Stimulated activated CD4-positive, alpha-beta T cell treated with anti-CD3 and anti-CD28 coated beads, Interleukin-2, amount 100 ng/mL, for 24 hours (primary cell): ENCODE measurements at places on chromosomes 5 and 9.

GRCh38 chr5:122774519-122774860 is 390 bp upstream of the SNX2 start:
- DNase-seq, result no peak

DNA sequence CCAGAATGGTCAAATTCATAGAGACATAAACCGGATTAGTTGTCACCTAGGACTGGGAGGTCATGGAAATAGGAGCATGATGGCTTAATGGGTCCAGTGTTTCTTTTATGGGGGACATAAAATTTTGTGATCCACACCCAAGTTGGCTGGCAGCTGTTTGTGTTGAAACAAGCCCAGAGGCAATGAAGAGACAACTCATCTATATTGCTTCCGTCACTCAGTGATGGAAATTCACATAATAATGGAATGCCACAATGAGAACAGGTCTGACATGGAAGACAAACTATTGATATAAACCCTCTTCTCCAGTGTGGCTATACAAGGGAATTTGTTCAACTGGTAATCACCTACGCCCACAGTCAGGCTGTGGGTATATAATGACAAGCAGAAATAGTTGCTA is 173.2 kb downstream of the GNA14 start:
- DNase-seq, result no peak

- DNase-seq, result no peak
These were observed 58.4 kb upstream of the SH3GL2 start for GRCh38 chr9:17520268-17521064.

DNA sequence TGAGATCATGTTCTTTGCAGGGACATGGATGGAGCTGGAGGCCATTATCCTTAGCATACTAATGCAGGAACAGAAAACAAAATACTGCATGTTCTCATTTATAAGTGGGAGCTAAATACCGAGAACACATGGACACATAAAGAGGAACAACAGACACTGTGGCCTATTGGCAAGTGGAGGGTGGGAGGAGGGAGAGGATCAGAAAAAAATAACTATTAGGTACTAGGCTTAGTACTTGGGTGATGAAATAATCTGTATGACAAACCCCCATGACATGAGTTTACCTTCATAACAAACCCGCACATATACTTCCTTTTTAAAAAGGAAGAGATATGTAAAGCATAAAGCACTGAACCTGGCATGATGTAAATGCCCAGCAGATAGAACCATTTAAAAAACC is 99.0 kb downstream of the MEGF10 start:
- DNase-seq, result no peak

GRCh38 chr9:110048976-110049698 is 158.8 kb downstream of the C9orf152 start:
- peak; percentile 22 for DNase-seq

DNA sequence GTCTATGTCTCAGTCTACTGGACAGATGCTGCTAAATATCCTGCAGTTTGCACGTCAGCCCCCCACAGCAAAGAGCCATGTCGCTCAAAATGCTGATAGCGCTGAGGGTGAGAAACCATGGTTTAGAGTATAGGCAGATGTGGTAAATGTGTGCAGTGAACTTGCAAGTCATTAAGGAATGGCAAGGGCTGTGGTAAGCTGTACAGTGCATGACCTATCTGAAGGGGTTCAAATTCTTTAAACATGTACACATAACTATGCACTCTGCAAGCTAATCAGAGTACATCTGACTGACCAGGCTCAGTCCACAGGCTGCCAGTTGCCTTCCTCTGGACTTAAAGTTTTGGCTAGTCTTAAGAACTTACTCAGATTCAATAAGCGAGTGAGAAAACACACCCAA is 170.7 kb downstream of the CFAP90 start:
- DNase-seq, result no peak

DNA sequence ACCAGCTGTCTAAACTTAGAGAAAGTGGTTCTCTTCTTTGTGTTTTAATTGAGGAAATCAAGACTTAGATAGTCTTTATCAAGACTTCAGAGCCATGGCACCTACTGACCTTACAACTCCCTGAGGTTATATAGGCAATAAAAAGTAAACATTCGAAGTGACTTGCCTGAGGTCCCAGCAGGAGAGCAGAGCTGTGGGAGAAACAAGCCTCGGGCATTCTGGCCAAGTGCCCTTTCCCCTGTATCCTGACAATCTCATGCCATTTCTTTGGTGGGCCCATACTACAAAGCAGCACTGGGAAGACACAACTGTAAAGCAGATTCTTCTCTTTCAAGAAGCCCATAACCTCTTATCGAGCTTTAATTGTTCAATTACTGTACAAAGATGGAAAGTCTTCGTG is 23.1 kb downstream of the FREM1 start:
- no peak for DNase-seq

DNA sequence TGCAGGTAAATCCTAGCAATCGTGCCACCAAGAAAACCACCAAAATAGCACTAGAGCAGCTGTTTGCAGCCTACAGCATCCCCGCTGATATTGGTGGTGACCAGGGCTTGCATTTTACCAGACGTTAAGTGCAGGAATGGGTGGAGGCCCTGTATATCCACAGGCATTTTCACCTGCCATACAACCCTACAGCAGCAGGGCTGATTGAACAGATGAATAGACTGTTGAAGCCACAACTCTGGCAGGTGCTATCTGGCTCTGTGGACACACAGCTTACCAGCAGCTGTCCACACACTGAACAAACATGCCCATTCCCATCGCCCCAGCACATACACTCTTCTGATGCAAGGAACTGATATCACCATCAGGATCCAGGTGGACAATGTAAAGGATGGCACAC is 154.5 kb upstream of the APC start:
- DNase-seq, result no peak

GRCh38 chr9:114059047-114059803 is 18.9 kb downstream of the AMBP start:
- DNase-seq, result no peak

DNA sequence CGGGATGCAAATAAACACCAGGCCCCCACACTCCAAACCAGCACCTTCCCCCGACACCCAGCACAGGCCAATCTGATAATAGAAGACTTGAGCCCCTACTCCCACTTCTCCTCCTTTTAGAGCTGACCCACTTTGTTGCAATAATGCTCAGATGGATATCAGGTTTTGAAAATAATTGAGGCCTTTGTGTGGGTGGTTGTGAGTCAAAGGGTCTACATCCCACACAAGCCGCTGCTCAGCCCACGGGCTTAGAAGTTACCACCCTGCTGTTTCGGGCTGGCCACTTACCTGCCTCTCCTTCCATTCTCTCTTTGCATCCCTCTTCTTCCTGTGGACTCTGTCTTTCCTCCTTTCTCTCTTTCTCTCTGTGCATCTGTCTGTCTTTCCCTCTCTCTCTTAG is 36.2 kb upstream of the FOXI1 start:
- DNase-seq, result no peak

- no peak for DNase-seq
These were observed 6.7 kb downstream of the SUSD3 start for GRCh38 chr9:93065135-93065720.

DNA sequence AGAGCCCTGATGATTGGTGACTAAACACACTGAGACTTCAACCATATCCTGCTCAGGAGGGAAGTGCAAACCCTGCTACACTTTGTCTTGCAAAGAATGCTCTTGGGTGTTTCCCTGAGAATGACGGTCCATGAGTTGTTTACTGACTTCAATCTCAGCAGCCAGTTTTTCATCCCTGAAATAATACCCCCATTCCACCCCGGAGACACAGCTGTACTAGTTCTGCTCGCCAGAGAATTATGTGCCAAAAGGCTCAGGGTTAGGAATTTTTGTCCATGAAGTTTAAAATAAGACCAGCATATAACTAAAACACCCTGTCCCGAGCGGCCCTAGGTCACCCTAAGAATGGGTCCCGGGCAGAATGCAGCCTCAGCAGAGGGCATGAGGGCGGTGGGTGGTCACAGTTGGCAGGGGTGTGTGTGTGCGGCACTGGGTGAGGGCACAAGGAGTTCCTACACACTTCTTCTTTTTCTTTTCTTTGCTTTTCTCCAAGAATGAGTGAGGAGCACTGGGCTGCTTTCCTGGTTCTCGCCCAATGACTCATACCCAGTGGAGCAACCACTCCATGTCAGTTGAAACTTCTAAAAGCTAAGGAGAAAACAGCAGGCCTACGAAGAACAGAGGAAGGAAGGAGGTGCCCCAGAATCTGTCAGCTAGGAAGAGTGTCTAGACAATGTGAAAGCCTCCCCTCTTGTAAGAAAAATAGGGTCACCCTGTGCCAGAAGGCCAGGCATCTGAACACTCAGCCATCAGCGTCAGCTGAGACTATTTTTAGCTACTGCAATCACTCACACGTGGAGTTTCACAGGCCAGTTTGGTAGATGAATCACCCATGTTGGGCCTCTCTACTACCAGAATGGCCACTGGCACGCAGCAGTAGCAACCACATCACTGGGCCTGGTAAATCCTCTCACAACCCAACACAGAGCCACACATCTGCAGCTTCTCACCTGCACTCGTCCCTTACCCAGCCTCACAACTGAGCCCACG is 105.9 kb downstream of the DPYSL3 start:
- no peak for DNase-seq

- peak; percentile 55 for DNase-seq
These were observed 2.8 kb downstream of the ST8SIA4 start for GRCh38 chr5:100900142-100900795.

DNA sequence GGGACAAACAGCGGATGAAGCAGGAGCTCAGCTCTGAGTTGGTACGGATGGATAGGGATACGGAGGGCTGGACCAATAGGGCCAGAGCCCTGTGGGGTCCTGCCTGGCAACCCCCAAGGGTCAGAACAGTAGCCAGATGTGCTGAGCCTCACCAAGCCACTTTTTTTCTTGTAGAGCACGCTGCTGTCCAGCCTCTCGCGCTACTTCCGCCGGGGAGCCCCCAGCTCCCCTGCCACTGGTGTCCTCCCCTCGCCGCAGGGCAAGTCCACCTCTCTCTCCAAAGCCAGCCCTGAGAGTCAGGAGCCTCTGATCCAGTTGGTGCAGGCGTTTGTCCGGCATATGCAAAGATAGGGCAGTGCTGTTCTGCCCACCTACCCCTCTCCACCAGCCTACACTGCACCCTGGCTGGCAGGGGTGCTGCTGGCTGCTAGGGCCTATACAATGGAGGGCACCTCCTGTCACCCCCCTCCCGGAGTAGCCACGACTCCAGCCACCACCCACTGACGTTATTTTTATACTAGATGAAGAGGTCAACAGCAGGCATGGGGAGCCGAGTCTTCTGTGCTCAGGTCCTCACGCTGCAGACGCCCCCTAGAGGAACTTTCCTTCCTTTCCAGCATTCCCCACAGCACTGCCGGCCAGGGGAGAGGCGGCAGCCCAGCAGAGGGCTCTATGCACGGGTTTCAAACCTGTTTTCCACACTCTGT is 21.6 kb downstream of the SH3GLB2 start:
- peak; percentile 49 for DNase-seq

DNA sequence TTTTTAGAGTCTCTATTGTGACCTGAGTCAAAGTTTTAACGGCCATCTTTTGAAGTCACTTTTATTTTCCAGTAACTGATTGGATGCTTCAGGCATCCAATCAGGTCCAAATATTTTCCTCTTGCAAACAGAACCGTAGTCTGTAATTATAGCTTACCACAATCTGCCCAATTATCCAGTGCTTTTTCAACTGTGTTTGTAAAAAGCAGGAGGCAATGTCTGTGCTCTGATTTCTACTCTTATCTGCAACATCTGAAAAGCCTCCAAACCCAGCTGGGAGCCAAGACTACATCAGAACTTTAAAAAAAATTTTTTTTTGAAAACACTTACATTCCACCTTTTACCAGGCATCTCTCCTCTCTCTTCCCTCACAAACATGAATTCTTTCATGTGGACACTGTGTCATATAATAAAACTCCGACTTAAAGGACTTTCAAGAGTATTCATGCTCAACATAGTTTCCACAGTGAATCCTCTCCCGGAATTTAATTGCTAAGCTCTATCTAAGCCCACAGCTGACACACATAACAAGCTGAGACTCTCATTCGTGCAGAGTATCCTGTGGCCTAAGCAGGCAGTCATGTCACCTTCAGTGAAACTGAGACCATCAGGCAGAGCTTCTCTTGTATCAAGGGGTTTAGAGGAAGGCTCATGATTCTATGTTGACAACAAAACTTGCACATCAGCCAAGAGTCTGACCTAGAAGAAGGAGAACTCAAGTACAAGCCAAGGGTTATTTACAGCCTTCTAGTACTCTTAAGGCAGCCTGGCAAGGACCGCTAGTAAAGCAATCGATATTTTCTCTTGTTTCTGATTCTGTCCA is 272.7 kb downstream of the TLE1 start:
- no peak for DNase-seq

DNA sequence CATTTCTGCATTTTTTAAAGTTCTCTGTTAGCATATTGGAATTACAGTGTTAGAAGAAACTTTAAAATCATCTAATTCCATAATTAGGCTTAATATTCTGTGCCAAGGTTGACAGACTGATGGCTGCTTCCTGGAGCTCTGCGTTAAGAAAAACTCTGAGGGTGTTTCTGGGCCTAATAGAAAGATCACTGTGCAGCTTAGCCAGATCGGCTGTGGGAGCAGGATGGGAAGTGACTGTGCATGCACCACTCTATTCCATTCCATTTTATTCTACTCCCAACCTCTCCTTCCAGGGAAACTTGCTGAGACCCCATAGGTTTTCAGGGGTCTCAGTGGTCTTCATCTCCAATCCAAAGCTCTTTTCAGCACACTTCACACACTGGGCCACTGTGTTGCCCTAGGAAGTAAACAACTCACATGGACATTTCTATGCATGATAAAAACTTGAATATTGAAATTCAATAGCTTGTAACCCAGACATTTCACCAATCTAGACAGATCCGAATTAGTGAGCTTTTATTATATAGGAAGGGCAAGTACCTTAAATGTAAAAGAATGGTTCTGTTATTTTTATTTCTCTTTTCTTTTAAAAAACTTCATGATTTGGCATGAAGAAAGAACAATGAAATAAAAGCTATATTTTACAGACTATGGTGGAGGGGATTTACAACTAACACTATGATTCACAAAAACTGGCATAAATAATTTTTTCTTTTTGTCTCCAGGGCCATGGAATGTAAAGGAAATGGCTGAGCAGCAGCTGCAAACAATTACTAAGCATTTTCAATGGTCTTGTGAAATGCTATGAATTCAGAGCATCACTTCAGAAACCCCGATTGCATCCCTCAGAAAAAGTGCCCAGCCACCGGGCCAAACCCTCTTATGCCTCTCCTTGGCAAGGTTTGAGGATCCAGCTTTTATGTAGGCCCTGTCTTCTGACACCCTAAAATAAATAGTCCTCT is 51.4 kb upstream of the DAB2 start:
- DNase-seq, result no peak

DNA sequence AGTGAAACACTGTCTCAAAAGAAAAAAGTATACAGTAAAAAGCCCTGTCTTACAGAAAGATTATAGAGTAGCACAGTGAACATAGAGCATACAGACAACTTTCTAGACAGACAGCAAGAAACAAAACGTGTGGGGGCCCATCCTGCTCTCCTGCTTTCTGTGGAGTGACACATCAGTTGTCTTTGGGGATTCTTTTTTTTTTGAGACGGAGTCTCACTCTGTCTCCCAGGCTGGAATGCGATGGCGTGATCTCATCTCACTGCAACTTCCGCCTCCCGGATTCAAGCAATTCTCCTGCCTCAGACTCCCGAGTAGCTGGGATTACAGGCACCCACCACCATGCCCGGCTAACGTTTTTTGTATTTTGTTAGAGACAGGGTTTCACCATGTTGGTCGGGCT is 14.9 kb downstream of the CDHR2 start:
- DNase-seq, result no peak

- DNase-seq, result no peak
These were observed 61.9 kb upstream of the GPBP1 start for GRCh38 chr5:57111993-57112392.

- DNase-seq, result no peak
These were observed 36.1 kb downstream of the IRX4 start for GRCh38 chr5:1846583-1846982.
